ENCODE measurements at places on chromosomes 4 and X.

- no peak for DNase-seq
These were observed 29.5 kb upstream of the XIAP start for GRCh38 chrX:123830309-123830708.

- no peak for DNase-seq
These were observed 109.5 kb upstream of the ADRA2C start for GRCh38 chr4:3656416-3657356.

GRCh38 chr4:24794916-24795665 lies at the start of gene SOD3:
SOD3 (plus strand) TSS chr4:24795573; CDS start chr4:24799522, 3,949 bp downstream.
- DNase-seq: no peak

- no peak for DNase-seq
These were observed 88.8 kb upstream of the FAM9B start for GRCh38 chrX:9122519-9123245.

DNA sequence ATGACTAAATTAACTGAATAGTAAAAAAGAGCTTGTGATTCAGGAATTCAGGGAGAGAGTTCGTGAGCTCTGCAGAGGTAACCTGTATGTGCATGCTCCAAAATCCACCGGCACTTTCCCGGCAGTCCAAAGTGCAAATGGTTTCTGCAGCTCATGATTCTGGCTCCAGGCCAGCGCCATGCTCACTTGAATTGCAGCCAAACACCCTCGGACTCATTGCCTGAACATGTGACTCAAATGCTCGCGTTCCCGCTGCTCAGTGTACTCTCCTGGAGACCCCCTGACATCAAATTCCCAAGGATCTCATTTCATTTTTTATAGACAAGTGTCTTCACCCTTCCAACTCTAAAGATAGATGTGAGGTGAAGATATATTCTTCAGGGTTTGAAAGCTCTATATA lies 44.1 kb upstream of the SH3RF1 start:
- DNase-seq: no peak

- DNase-seq: no peak
These were observed 31.2 kb downstream of the SCARB2 start for GRCh38 chr4:76182463-76182862.

GRCh38 chrX:30010471-30010870 lies 204.9 kb upstream of the MAGEB2 start:
- DNase-seq: no peak
